ENCODE measurements at places on chromosomes 7 and 10.

DNA sequence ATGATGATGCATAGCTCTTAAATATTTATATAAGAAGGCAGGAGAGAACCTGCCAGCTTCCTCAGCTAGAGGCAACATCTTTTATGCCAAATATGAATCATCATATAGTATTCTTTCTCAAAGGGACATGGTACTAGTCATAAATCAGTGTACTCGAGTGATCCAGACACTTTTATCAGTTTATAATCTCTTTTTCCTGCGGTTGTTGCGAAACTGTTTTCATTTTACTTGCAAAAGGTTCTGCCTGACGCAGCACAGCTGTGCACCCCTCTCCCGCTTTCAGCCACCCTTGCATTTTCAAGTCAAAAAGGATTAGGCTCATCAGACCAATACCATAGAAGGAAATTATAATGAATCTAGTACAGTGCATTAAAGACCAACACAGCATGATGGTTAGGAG lies 332.3 kb upstream of the PRKCQ start:
- DNase-seq = peak; percentile 41

- no peak for DNase-seq
Measured at GRCh38 chr10:59358576-59358975, 3.8 kb downstream of the FAM13C start.

DNA sequence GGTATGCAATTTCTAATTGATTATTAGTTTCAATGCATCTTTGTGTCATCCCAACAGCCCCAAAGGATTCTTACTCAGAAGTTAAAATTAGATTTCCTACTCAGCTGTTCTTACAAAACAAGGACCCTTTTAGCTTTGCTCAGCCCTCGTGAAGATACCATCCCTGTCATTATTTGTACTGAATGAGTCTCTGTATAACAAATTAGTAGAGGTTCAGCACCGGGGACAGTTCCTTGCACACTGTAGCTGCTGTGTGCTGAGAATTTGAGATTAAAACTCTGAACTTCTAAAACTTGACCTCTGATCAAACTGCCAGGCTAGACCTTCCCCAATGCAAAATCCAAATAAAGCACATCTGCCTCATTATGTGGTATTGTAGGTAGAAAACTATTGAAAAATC lies 299.1 kb downstream of the LHFPL3 start:
- no peak for DNase-seq

DNA sequence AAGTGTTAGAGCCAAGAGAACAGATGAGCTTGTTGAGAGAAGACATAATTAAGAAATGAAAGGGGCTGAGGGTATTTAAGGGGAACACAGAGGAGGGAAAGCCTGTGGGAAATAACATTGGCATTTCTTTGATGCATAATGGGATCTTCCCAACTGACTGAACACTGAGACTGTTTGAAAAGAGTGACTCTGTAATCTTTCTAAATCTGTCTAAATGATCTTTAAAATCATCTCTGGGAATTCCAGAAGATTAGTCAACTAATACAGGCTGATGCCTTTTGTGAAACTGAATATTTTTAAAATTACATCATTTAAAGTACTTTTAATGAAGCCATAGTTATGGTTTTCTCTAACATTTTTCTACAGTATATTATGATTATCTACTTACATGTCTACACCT lies 17.4 kb upstream of the SLC35G1 start:
- DNase-seq = no peak

GRCh38 chr7:92528958-92529264 lies 316 bp downstream of the RBM48 start:
- DNase-seq = no peak

DNA sequence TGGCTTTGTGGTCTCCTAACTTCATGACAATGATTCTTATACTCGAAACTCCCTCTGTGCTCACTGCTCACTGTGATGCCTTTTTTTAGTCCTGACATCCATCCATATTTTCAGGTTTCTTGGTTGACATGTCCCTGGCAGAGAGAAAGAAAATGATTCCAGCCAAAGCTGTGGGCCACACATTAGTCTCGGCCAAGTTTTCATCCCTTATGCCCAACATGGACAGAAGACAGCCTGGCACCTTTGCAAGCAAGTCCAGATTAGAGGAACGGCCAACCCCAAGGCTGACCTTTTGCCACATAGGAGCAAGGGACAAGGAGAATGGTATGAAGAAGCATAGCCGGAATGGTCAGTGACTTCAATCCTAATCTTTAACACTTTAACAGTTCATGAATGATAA lies 8.7 kb upstream of the OPALIN start:
- no peak for DNase-seq

DNA sequence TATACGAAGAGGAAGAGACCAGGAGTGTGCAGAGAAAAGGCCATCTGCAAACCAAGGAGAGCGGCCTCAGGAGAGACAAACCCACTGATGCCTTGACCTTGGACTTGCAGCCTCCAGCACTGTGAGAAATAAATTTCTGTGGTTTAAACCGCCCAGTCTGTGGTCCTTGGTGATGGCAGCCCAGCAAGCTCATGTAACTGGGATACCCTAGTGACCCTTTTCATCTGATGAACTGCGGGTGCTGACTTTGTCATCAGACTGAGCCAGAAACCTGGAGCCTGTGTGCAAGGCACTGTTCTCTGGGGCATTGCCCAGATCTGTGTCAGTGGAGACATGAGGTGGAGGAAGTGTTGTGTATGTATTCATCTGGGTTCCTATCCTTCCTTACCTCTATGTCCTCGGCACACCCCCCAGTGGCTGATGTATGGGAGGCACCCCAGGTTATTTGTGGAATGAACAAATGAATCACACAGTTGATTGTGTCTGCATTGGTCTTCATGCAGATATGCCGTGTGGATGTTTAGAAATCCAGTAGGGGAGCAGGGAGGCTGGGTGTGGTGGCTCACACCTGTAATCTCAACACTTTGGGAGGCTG lies 64.5 kb upstream of the BTBD16 start:
- DNase-seq = no peak

DNA sequence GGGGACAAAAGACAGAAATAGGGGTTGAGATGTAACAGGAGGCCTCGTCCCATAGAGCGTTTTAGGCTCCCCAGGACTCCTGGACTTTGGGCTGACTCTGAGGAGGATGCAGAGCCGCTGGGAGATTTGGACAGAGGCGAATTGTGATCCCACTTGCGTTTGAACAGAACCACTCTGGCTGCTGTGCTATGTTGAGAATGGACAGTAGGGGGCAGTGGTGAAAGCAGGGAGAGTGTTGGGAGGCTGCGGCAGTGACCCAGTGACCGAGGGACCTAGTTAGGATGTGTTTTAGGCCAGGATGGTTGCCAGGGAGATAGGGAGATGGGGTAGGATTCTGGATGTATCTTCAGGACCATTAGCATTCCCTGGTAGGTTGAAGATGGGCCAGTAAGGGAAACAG lies 271.6 kb downstream of the CCDC3 start:
- DNase-seq = no peak

DNA sequence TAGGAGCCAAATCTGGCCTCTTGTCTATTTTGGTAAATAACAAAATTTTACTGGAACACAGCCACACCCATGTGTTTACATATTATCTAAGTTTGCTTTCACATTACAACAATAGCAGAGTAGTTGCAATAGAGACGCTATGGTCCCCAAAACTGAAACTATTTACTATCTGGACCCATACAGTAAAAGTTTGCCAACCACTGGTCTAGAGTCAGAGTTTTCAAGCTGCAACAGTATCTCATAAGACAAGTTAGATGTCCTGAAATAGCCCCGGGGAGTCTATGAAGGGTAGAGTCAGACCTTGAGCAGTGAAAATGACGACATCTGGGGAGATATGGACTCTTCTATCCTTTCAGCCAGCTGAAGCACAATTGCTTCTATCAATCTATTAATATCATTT lies 74.2 kb downstream of the CTNNA3 start:
- no peak for DNase-seq

- DNase-seq = no peak
Measured at GRCh38 chr7:98613601-98614425, 3.3 kb upstream of the NPTX2 start.

DNA sequence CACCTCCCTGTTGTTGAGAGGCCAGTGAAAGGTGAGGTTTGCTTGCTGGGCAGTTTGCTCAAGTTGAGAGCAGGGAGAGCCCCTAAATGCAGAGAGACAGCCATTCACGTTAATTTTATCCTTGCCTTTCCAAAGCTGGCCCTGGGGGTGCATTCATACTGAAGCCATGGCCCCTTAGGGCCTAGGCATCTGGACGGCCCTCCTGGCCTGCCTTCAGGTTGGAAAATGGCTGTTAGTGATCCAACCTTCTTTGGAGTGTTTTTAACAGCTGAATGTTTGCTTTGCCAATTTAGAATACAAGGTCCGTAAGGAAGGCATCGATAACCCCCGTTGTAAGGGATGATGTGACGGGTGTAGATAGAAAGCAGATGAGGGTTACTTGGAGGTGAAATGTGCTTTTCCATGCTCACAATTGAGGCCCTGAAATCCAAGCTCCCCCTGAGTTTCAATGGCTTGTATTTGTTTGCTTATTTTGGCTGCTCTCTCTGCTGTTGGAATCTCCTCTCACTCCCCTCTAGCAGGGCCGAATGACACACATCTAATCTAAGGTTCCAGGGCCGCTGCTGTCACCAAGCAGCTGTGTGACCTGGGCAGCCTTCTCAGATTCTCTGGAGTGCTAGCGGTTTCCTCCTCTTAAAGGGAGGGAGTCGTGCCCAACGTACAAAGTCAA lies 171.6 kb upstream of the MKI67 start:
- DNase-seq = no peak

GRCh38 chr10:131964298-131964697 lies 17.4 kb downstream of the BNIP3 start:
- DNase-seq = no peak

DNA sequence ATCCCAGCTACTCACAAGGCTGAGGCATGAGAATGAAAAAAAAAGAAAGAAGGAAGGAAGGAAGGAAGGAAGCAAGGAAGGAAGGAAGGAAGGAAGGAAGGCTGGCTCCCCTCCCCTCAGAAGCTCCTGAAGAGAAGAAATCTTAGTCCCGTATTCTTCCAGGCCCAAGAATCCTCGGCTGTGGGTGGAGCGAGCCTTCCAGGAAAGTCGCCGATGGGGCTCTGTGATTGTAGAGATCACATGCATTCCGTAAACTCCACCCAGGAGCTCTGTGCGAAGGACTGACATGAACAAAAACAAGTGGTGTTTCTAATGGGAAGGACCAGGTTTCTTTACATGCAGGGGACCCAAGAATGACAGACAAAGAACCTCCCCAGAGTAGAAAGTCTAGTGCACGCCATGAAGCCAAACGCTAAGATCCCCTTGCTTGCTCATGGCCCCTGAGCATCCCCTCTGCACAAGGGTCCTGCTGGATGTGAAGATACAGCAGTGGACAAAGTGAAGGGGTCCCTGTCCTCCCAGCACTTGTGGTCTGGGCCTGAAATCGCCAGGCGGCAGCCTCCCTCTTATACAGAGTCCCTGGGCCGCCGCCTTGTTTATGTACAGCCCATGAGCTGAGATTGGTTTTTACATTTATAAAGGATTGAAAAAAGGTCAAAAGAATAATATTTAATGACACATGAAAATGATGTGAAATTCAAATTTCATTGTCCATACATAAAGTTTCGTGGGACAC lies 25.2 kb downstream of the CNPY1 start:
- no peak for DNase-seq
